ENCODE measurements at places on chromosomes 7 and 10. TPM values are rescaled to one million over a fixed set of nuclear protein-coding genes. Genes with fewer than 3 reads are reported as not detected.

ITIH5 gene
- total RNA-seq = 0.20 TPM

CALU gene
- total RNA-seq = 150 TPM

NPC1L1 gene
- total RNA-seq = 0.06 TPM

LRIT1 gene
- not detected for total RNA-seq

COL1A2 gene
- total RNA-seq = not detected

TMEM229A gene
- not detected for total RNA-seq

PON1 gene
- 1.3 TPM for total RNA-seq

AKR1C4 gene
- total RNA-seq = 0.30 TPM

PTN gene
- not detected for total RNA-seq

ZSCAN25 gene
- 10.0 TPM for total RNA-seq

UTF1 gene
- not detected for total RNA-seq

FKBP9 gene
- total RNA-seq = 84.9 TPM

SPRN gene
- total RNA-seq = 0.54 TPM

BUD31 gene
- 139 TPM for total RNA-seq

UCN3 gene
- total RNA-seq = not detected

INMT gene
- not detected for total RNA-seq

SORCS1 gene
- total RNA-seq = not detected

CCDC146 gene
- 0.32 TPM for total RNA-seq

VGF gene
- 28.3 TPM for total RNA-seq

FRMD4A gene
- total RNA-seq = 2.6 TPM

FXYD4 gene
- total RNA-seq = not detected

ZC3HAV1L gene
- 8.6 TPM for total RNA-seq

EIF4EBP2 gene
- total RNA-seq = 17.3 TPM

SPDYE2 gene
- total RNA-seq = not detected

PIK3CG gene
- not detected for total RNA-seq

MBLAC1 gene
- total RNA-seq = 3.0 TPM
